NAMALWA (cell line): ENCODE measurements at places on chromosomes 5 and 9.

GRCh38 chr9:99353408-99353807, 131.3 kb downstream of the SEC61B start:
- DNase-seq = no peak

DNA sequence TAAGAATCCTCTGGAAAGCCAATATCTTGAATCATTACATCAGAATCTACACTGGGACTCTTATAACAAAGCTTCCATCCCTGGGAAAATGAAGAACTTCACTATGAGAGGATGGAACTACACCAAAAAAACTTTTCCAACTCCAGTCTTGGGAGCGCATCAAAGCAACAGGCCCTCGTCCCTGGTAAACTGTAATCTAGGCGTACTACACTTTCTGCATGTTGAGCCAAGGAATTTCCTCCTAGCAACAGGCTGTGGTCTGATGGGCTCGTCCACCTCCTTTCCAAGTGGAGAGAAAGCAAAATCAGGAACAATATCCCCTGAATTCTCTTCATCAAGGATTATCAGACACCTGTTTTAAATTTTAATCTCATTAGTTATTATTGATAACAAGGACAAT, 94.1 kb downstream of the NFIB start:
- no peak for DNase-seq

GRCh38 chr5:116923344-116923743, 348.7 kb upstream of the SEMA6A start:
- DNase-seq = no peak

DNA sequence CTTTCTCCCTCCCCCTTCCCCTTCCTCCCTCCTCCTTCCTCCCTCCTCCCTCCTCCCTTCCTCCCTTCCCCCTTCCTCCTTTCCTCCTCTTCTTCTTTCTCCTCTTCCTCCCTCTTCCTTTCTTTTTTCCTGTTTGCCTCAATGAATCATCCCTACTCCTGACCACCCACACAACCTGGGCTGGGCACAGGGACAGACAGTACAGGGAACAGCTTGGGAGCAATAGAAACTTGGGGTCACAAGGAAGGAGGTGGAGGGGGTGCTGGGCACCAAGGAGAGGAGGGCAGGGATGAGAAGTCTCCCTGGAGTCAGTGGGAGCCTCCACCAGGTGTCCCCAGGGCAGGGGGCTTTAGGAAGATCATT, 5.0 kb downstream of the TTC16 start:
- DNase-seq = no peak

GRCh38 chr5:135210286-135211055, 176.4 kb upstream of the PITX1 start:
- DNase-seq = no peak

GRCh38 chr5:131378721-131379541, 115.1 kb downstream of the CDC42SE2 start:
- DNase-seq = peak; percentile 65

DNA sequence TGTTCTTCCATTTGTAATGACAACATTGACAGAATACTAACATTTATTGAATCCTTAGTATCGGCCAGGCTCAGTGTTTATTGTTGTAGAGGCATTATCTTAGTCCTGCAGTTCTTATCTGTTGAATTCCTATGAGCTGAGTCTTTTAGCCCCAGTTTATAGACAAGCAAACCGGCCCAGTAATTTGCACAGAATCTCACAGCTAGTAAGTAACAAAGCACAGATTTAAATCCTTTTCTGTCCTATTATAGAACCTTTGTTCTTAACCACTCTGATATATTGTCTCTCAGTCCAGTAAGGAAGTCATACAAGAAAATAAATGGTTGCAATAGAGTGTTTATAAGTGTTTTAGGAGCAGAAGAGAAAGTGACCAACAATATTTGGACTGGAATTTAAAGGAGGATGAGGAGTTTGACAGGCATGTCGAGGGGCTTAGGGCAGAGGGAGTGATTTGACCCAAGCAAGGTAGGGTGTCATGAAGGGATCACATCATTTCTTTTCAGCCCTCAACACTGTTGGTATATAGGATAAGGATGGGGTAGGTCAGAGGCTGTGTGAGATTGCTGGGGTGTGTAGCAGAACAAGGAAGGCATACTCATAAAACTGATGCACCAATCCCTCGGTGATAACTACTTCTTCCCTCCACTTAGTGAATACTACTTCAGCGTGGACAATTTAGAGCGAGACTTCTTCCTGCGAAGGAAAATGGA, 39.5 kb downstream of the LARP1 start:
- no peak for DNase-seq

DNA sequence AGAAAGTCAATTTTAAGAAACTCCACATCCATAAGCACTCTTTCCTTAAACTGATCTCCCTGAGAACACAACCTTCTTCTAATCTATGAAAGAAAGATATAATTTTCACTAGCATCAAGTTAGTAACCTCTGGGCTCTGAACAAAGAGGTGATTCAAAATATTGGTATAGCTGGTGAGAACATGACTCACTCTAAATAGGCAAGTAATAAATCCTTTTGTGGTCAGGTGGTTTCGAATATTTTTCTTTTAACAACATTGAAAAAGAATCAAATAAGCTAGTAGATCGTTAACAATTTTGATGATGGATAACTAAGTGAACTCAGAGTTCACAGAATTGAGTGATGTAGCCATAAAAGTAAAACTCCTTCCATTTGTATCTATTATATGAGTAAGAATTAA, 150.6 kb upstream of the IQGAP2 start:
- no peak for DNase-seq

DNA sequence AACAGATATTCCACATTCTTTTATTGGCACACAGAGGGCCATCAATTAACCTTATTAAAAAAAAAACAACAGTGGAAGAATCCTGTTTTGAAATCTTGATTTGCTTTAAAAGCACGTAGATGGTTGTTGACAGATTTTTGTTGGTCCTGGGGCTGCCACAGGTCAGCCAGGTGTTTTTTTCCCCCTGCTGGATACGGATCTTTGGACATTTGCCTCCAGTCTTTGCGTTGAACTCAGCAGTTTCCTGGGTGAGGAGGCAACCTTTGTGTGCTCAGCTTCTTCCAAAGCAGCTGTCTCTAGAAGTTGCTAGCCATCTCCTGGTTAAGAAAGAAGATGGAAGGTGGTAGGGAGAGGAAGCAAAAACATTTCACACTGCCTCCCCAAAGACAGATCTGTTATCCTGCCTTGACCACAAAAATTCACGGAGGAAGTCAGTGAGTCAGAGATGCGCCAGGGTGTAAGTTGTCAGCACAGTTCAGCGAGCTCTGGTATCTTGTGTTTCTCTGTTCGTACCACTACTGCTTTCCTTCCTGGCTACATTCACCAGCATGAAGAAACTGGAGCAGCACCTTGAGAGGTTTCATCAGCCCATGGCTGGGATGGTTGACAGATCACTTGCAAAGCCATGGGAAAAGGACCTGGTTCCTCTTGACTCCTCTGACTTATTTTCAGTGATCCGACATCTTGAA, 207.3 kb downstream of the ARHGAP26 start:
- no peak for DNase-seq

- DNase-seq = no peak
These were observed 1092.5 kb upstream of the SEMA6A start for GRCh38 chr5:117667105-117667504.

- no peak for DNase-seq
These were observed 26.5 kb upstream of the KCNN2 start for GRCh38 chr5:114335391-114335790.

DNA sequence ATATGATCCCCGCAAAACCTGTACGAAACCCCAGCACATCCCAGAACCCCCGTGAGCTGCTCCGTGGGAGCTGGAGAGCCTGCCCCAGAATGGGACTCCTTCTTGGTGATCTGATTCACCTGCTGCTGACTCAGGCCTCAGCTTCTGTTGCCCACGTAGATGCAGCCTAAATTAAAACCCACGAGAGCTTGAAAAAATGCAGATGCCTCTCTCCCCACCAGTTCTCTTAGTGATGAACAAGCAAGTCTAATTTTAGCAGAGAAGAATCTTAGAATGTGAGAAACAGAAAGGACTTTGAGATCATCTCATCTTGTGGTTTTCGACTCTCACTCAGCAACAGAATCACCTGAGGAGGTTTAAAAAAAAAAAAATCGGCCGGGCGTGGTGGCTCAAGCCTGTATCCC, 57.6 kb downstream of the TMOD1 start:
- DNase-seq = no peak

GRCh38 chr9:20782289-20782688, 98.2 kb downstream of the FOCAD start:
- no peak for DNase-seq

- no peak for DNase-seq
These were observed 272.6 kb downstream of the ATPSCKMT start for GRCh38 chr5:9977070-9977469.

DNA sequence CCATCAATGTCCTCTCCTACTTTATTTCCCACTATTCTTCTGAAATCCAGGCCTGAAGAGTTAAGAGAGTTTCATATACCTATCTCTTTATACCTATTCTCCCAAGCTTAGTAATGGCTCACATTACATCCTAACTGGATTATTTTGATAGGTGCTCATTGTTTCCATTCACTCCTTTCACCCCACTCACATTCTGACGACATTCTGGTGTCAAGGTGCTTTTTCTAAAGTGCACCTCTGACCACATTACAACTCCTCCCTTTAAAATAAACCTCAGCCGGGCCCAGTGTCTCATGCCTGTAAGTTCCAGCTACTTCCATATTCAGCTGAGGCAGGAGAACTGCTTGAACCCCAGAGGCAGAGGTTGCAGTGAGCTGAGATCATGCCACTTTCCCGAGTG, 417.1 kb downstream of the BNC2 start:
- DNase-seq = no peak
